ENCODE measurements at places on chromosomes 2 and 18.

DNA sequence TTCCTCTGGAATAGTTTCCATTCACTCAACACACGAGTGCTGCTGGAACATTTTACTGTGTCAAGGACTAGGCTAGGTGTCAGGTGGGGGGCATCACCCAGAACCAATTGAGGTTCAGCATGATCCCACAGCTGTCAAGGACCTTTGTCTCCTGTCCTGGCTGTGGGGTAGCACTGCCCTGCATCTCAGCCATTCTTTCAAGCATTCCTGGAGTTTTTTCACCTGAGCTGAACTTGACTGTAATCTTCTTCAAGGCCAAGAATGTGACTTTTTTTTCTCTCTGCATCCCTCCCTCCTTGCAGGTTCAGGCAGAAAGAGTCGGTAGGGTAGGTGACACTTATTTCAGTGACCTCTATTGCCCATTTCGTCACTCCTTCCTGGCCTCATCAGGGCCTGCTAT, 3.5 kb downstream of the MAPK4 start:
- DNase-seq, result no peak

- no peak for DNase-seq
These were observed 84.5 kb upstream of the GALNT5 start for GRCh38 chr2:157172866-157173578.

DNA sequence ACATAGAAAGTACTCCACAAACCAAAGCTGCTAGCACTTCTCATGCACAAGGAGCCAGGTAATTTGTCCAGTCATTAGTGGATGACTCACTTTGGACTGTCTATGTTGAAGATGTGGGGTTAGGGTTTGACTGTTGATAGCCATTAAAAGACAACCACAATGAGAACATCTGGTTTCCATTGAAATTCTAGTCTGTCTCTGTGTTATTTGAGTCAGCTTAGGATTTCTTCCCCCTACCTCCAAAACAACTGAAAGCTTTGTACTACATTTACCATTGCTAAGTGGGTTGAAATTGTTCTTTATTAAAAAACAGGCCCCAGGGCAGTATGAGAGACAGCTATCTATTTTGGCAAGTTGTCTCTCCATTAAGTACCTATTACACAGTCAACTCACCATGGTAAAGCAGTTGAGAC, 50.2 kb upstream of the ANKRD44 start:
- DNase-seq, result no peak

GRCh38 chr2:163692081-163692480, 43.7 kb downstream of the FIGN start:
- no peak for DNase-seq

GRCh38 chr2:108909275-108909823, 79.7 kb downstream of the EDAR start:
- no peak for DNase-seq

DNA sequence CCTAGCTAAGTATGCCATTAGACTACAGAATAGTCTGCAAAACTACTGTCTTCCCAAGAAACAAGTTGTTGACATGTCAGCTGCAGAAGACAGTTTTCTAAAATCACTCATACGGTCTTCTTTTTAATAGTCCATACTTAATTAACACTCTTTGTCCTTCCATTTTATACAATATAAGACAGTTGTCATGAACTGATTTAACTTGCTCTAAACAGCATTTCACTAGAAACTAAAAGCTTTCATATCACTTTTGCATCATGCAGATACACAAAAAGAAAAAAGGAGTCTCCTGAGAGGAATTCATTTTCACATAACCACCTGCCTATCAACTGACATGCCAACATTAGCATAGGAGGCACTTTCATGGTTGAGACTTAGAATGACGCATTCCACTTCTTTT, 1159.6 kb upstream of the CHAC2 start:
- DNase-seq, result no peak

DNA sequence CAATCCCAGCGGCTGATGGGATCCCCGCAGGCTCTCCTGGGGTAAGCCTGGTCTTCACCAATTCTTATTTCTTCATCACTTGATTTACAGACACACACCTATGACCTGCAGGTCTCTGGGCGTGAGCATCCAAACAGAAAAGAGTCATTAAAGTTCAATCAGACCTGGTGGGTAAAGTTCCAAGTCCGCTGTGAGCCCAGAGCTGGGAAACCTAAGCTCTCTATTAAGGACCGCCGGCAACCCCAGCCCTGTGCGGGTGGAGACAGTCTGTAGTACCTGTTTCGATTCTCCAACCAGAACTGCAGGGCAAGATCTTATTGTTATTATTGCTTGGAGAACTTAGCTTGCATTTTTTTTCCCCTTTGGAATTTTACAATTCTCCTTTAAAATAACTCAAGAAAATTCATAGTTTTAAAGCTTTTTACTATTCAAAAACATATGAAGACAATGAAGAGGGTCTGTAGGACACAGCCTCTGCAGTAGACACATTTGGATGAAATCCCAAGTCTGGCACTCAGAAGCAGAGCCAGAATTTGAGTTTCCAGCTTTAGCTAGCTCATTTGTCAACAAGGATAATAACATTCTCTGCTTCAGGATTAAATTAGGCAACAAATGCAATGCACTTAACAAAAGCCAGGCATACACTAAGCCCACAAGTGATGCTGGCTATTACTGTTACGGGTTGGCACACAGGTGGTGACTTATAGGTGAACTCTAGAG, 376.4 kb downstream of the INSIG2 start:
- DNase-seq, result no peak

DNA sequence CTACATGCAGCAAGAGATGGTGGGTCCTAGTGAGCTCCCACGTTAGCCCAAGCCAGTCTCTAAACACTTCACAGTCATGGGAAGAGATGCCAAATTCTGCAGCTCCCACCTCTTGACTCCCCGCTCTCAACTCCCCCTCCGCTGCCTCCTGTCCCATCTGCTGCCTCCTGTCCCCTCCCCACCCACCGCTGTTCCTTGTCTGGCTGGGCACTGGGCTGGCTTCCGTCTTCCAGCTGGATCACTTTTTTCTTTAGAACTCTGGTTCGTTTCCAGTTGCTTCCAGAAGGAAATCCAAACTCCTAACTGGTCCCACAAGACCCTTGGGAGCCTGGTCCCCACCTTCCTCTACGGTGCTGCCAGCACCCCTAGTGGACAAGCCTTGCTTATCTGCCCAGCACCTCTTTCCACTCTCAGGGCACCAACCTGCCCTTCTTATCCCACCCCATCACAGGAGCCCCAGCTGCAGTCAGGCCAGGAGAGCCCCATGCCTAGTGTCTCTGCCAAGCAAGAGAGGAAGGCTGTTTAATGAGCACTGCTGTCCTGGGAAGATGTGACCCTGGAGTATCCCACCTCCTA, 12.1 kb upstream of the TWIST2 start:
- peak; percentile 45 for DNase-seq

DNA sequence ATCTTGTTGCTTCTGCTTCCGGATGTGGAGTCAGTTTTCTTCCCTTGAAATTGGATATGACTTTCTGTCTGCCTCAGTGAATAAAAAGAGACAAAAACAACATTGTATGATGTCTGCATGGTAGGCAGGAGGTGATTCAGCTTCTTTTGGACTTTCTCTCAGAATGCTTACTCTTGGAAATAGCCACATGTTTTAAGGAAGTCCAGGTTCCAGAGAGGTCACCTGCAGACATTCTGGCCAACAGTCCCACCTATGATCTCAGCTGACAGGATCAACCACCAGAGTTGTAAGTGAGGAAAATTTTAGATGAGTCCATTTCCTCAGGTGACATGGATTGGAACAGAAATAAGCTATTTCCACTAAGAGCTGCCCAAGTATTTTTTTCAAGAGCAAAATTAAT, 508.7 kb upstream of the FAM98A start:
- DNase-seq, result no peak

DNA sequence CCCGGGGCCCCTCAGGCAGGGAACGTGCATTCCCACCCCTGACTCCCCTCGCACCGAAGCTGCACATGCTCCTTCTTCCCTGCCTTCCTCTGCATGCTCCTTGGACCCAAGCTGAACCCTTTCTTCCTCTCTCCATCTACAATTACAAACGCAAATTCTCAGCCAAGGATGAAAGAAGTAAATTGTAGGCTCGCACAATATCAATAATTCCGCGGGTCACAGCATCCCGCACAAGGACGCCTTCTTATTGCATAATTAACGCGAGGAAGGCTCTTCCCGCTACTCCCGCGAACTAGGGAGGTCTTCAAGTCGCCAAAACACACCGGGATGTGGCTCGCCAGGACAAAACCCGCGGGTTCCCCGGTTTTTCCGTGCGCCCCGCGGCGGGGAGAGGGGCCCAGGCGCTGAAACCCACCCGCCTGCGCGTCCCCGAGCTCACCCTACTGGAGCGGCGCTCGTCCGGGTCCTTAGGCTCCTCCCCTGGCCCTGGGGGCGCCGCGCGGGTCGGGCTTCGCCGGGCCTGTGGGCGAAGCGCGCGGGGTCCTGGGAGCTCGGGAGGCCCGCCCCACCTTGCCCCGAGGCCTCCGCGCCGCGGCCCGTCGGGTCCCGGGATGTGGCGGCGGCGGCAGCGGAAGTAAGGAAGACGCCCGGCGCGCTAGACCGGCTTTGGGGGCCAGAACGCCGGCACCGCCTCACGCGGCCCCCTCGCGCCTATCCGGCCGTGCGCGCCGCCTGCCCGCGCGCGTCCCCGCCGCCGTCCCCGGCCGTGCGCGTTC, at the start of gene CHST10:
Gene CHST10, minus strand, starts transcription at position 734 of the 776 bp plus-strand sequence. CDS start 10,993 bp downstream, outside the sequence.
- peak; percentile 89 for DNase-seq

GRCh38 chr2:112880091-112880531, 30.9 kb upstream of the IL37 start:
- peak; percentile 27 for DNase-seq

DNA sequence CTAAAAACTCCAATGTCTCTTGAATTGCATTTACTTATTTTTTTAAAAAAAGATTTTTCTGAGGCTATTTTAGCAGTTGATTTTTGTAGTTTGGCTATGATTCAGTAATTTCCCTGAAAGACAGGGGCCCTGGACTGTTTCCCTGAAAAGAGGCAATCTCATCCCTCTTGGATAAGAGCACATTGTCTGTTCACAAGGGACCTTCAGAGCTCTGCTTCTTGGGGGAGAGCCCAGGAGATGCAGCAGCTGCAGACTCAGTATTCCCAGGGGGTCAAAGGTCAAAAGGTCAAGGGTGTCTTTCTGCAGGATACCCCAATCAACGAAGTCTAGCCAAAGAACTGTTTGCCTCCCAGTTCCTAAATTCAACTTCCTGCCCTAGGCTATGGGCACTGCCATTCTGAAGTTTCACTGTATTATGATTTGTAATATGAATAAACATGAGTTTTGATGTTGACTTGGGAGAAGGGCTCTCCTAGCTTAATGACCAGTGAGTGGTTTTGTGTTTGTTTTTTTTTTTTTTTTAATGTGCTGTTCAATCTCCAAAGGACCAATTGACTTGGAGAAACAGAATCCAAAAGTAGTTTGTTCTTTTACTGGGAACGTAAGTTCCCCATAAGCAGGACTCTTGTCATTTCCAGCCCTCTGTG, 157.0 kb upstream of the SERPINE2 start:
- no peak for DNase-seq

DNA sequence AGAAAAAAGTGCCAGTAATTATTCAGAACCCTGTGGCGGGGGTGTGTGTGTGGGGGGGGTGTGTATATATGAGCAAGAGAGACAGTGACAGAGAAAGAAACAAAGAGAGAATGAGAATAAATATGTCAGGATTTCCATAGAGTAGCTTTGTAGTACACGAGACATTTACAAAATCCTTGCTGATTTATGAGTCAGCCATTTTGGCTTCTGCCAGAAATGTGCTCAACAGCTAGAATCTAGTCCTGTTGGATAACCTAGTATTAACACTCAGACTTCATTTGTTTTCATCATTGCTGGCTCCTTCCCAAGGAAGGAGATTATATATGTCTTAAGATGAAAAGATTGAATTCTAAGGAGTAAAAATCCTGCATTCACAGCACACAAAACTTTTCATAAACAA, 140.5 kb upstream of the HNRNPA3 start:
- DNase-seq, result no peak

GRCh38 chr18:3603421-3604234, 153.7 kb downstream of the TGIF1 start:
- DNase-seq, result peak; percentile 78

DNA sequence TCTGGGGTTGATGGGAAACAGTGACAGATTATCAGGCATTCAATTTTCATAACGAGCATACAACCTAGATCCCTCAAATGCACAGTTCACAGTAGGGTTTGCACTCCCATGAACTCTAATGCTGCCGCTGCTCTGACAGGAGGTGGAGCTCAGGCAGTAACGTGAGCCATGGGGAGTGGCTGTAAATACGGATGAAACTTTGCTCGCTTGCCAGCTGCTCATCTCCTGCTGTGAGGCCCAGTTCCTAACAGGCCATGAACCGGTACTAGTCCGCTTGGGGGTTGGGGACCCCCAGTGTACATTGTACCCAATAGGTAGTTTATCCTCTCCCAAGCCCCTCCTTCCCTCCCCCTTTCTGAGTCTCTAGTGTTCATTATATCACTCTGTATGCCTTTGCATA, 94.6 kb downstream of the PTH2R start:
- no peak for DNase-seq

All from Karpas-422 (cell line).